ENCODE measurements at places on chromosomes 5 and 9.

- no peak for DNase-seq
Observed at GRCh38 chr5:139828207-139828895, 32.7 kb downstream of the PSD2 start.

DNA sequence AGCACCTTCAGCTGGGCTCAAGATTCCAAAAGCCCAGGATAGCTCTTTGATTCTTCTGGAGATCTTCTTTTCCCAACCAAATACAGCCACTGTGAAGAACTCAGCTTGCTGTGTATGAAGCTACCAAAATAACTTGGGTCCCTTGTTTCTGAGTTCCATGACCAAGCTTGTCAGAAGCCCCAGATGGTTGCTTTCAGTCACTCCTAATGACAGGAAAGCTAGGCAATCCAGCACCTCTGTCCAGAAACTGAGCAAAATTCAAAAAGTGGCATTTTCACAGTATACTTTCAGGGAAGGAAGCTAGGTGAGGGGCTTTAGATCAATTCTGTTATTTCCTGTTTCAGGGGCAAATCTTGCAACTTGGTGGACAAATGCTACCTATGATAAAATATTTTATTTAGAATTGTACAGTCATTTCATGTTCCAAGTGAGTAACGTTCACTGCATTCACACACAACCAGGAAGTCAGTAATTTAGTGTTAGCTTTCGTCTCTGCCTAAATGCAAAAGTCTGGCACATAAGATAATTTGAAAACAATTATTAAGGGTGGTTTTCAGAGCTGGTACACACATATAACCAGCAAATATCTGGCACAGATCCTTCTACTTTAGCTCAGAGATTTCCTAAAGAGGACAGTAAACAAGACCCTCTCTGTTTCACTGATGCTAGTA lies 330.1 kb downstream of the GLIS3 start:
- no peak for DNase-seq

- DNase-seq, result no peak
Observed at GRCh38 chr5:90290648-90291047, 118.9 kb downstream of the CETN3 start.

- no peak for DNase-seq
Observed at GRCh38 chr9:111297066-111297824, 32.8 kb downstream of the OR2K2 start.

GRCh38 chr5:137332296-137332695 lies 166.8 kb downstream of the SPOCK1 start:
- DNase-seq, result no peak

- no peak for DNase-seq
Observed at GRCh38 chr9:126516936-126517832, 96.5 kb upstream of the LMX1B start.

- no peak for DNase-seq
Observed at GRCh38 chr5:95519681-95520080, 35.1 kb downstream of the SKIC3 start.

DNA sequence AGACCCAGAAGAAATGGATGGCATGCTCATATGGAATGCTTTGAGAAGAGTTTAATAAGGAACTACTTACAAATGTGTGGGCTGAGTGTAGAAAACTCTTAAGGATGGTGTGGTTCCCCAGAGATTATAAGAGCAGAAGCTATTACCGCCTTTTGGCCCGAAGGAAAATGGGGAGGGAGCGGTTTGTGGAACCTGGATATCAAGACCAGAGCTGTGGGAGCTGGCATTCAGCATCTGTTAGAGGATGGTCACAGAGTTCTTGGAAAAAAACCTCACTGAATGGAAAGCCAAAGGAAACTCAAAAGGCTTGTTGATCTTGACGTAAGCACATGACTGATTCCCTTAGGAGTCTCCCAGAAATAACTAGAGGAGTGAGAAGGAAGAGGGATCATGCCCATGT lies 151.0 kb downstream of the PJA2 start:
- DNase-seq, result no peak

- no peak for DNase-seq
Observed at GRCh38 chr9:111633389-111633736, 2.2 kb downstream of the DNAJC25 start.

Measured in NCI-H446 (cell line).